DMS79 (cell line): ENCODE measurements at places on chromosomes 12 and 14.

- peak; percentile 97 for DNase-seq
Measured at GRCh38 chr14:103121846-103122584, 1.2 kb upstream of the TNFAIP2 start.

DNA sequence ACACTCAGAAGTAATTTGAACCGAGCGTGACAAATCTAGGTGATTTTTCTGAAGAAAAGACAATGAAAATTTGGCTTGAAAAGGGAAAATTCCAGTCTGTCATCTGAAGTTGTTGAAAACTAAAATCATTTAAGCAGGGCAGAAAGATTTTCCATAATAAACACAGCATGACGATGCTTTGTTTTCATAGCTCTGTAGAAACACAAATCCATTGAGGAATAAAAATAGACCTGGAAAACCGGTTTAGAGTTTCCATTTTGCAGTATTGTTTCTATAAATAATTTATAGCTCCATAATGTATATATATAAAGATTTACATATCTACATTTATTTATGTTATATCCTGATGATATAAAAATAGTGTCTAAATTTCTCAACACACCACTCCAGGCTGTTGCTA, 1918.5 kb upstream of the FLRT2 start:
- DNase-seq, result no peak

GRCh38 chr14:67285876-67286452, 44.7 kb downstream of the PALS1 start:
- DNase-seq, result peak; percentile 21

DNA sequence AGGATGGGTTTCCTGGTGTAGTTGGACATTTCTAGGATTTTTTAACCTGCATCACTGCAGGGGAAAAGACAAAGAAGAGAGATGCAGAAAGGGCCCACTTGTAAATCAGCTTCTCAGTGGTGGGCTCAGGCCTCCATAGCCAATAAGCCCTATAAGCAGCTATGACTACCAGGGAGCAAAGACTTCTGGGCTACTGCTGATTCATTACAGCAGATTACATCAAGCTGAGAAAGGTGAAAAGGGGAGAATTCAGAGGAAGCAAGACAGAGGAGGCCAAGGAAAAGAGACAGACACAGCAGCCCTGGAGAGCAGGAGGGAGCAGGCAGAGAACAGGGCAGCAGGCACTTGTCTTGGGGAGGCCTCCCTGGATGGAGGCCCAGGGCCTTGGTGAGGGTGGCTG, 95.2 kb downstream of the KCNA5 start:
- DNase-seq, result no peak

DNA sequence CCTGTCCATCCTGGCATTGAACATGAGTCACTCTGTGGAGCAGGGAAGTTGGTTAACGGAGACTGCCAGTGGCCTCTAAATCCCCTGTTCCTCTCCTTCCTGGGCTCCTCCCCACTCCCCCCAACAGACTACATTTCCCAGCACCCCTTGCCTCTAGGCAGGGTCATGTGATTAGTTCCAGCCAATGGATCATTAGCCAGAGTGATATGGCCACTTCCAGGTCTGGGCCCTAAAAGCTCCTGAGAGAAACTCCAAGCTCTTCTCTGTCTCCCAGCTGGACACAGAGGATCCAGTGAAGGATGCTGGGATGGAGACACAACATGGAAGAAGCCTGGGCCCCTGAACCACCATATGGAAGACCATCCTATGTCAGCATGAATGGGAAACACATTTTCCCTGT, 54.4 kb upstream of the RFLNA start:
- DNase-seq, result no peak

DNA sequence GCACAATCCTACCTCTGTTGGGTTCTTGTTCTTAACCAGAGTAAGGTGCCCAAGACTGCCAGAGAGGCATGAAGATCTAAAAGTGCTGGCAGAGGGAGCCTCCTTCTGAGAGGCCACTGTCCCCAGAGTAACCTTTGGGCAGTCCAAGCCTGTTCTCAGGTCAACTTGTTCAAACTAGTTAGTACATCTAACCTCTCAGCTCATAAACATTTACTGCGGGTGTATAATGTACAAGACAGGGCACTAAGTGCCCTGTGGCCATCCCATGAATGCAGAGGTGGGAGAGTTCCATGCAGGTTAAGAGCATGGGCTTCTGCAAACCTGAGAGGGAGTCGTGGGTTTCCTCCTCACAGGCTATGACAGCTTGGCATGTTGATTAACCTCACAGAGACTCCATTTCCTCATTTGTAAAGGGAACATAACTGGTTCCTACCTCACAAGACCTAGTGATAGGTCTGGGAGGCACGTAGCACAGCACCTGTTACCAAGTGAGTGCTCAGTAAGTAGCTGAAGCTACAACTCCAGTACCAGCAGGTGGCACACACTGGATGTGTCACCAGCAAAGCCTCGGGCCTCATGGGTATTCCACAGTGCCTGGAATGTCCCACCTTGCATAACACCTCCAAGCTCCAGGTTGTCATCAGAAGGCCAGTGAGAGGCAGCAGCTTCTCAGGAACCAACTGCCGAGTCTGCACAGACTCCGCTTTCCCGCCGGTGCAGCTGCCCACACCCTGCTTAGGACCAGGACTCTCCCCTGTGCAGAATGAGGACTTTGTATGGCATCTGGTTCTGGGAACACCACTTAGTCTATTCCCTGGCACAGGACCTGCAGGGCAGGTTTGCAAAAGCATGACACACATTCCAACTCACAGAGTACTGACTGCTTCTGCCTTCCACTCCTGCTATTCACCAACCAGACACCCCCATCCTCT, 4.4 kb downstream of the VDR start:
- DNase-seq, result no peak

DNA sequence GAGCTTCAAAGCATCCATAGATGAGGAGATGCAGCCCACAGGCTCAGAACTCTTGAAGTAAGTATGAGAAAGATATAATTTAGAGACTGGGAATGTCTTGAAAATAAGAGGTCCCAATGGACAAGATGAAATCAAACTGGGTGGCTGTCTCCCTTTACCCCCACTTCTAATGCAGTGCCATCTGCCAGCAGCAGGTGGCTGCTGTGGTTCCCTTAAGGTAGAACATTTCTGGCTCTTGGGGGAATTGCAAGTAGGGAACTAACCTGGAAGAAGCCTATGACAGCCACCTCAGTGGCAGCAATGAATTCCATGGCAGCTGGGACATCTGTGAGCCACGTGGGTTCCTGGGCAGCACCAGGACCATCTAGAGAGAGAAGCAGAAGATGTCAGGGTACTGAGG, 648 bp downstream of the ERP27 start:
- DNase-seq, result no peak

- no peak for DNase-seq
Measured at GRCh38 chr14:101167428-101167827, 263.9 kb upstream of the RTL1 start.
